ENCODE measurements at places on chromosomes 16 and 17. TPM values are rescaled to one million over a fixed set of nuclear protein-coding genes. Genes with fewer than 3 reads are reported as not detected.

The PRSS22 gene
- not detected for total RNA-seq

DNA sequence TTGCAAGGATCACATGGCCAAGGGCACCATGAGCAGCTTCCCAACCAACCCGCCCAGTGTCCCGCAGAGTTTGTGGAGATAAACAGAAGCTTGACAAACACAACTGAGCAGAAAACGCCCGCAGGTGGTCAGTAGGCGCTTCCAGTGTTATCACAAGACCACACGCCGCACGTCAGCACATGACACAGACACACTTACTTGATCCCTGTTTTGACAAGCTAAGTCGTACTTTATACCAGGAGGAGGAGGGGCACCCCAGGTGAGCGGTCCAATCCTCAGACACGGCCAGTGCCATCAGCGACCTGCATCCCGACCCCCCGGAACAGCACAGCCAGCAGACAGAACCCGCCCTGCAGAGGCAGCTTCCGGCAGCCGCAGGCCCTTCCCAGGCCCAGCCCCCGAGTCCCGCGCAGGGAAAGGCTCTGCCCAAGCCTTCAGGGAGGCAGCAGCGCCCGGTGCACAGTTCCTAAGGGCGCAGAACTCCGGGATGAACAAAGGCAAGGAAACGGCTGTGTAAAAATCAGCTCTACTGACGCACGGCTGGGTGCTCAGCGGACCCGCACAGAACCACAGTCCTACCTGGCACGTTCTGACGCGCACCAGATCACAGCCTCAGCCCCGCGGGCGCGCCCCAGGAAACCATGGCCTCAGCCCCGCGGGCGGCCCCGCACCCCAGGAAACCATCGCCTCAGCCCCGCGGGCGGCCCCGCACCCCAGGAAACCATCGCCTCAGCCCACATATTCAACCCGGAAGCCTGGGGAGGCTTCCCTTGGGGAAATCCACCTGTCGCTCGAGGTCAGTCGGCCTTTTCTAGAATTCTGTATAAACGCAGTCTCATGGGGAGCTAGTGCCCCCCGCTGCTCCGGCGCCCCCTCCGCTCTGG lies 27.8 kb downstream of the AXIN1 start:
- DNase-seq, result no peak
- H3K4me1 ChIP-seq, result no peaks in the 10 kb centered on the region
- H3K4me3 ChIP-seq, result no peak overlapping the region
- no peaks in the 10 kb centered on the region for H3K27me3 ChIP-seq
- H3K36me3 ChIP-seq, result no peaks in the 10 kb centered on the region

DNA sequence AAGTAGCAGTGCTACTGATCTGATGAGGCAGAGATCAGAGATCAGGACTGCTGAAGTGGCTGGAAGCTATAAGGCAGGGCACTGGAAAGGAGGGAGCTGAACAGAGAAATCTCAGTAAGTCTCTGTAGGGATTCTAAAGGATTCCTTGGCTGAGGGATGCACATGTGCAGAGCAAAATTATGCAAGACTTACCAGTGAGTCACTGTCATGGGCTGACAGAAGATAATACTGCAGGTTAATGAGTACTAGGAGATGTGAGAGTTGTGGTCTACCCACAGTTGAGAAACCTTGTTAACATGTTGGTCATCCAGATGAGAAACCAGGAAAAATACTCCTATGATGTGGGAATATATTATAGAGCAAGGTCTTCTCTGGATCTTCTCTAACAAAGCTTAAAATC lies 378.1 kb downstream of the HAPSTR1 start:
- H3K27ac ChIP-seq, result no peak overlapping the region
- H3K36me3 ChIP-seq, result no peaks in the 10 kb centered on the region
- no peaks in the 10 kb centered on the region for H3K4me1 ChIP-seq
- no peak overlapping the region for H3K4me3 ChIP-seq
- H3K27me3 ChIP-seq, result no peaks in the 10 kb centered on the region

- H3K4me3 ChIP-seq, result no peak overlapping the region
- H3K27me3 ChIP-seq, result no peaks in the 10 kb centered on the region
- no peak overlapping the region for H3K27ac ChIP-seq
- H3K4me1 ChIP-seq, result peaks cover 5% of the 10 kb centered on the region
- peak; percentile 97 for DNase-seq
- H3K36me3 ChIP-seq, result no peaks in the 10 kb centered on the region
Observed at GRCh38 chr17:67491009-67491680, 114.1 kb downstream of the PITPNC1 start.

The SLC5A11 gene
- total RNA-seq, result not detected

- H3K4me3 ChIP-seq, result peak overlapping the region; percentile 85
- H3K4me1 ChIP-seq, result no peaks in the 10 kb centered on the region
- H3K36me3 ChIP-seq, result no peaks in the 10 kb centered on the region
- H3K27ac ChIP-seq, result peak overlapping the region; percentile 79
- no peaks in the 10 kb centered on the region for H3K27me3 ChIP-seq
- peak; percentile 45 for DNase-seq
Observed at GRCh38 chr17:4796552-4796920, 572 bp downstream of the PSMB6 start.

The UBN1 gene
- 33.4 TPM for total RNA-seq

GRCh38 chr17:12365805-12366204 lies 299.9 kb upstream of the MYOCD start:
- H3K36me3 ChIP-seq, result no peaks in the 10 kb centered on the region
- no peak overlapping the region for H3K4me3 ChIP-seq
- H3K4me1 ChIP-seq, result peaks cover 18% of the 10 kb centered on the region
- no peaks in the 10 kb centered on the region for H3K27me3 ChIP-seq
- DNase-seq, result peak; percentile 2
- no peak overlapping the region for H3K27ac ChIP-seq

- no peak overlapping the region for H3K4me3 ChIP-seq
- H3K27me3 ChIP-seq, result no peaks in the 10 kb centered on the region
- H3K4me1 ChIP-seq, result no peaks in the 10 kb centered on the region
- DNase-seq, result peak; percentile 5
- H3K27ac ChIP-seq, result no peak overlapping the region
Observed at GRCh38 chr16:89764711-89765201, 43.4 kb downstream of the ZNF276 start.

GRCh38 chr17:41522301-41523224 lies 3.9 kb upstream of the KRT15 start:
- no peaks in the 10 kb centered on the region for H3K27me3 ChIP-seq
- DNase-seq, result no peak
- no peak overlapping the region for H3K4me3 ChIP-seq
- H3K4me1 ChIP-seq, result peaks cover 11% of the 10 kb centered on the region
- H3K27ac ChIP-seq, result no peak overlapping the region

DNA sequence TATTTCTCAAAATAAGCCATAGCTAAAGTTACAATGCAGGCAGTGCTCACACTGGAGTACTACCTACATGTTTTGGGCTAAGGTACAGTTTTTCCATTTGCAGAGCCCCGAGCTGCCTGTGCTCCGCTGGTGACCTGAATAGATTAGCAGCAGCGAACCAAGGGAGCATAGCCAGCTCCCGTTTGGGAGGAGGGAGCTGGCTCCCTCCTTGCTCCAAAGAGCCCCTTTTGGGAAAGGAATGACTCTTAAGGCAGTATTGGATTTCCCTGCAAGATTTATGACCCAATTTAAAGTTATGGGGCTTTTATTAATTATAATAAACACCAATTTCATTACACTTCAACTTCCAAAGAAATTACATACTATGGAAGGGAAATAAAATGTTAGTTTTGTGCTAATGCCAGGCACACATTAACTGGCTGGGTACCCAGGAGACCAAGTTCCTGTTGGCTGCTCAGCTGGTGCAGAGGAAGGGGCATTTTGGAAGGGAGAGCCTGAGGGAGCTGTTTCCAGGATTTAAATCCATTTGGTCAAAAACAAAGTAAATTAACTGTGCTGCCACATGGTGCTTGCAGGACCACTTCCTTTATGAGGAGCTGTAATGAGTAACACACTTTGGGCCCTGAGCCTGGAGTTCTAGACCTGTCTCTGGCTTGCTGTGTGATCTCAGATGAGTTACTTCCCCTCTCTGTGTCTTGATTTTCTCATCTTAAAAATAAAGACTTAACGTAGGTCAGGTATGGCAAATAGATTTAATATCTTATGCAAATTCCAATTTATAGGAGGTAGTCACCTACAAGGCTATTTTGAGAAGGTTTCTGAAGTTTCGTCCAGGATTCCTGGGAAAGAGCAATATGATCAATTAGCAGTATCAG lies 362.1 kb upstream of the CCL2 start:
- H3K36me3 ChIP-seq, result no peaks in the 10 kb centered on the region
- H3K4me1 ChIP-seq, result no peaks in the 10 kb centered on the region

The GINS2 gene
- 8.9 TPM for total RNA-seq

The ODAD4 gene
- total RNA-seq, result 2.6 TPM

- no peak overlapping the region for H3K4me3 ChIP-seq
- H3K27me3 ChIP-seq, result no peaks in the 10 kb centered on the region
- no peaks in the 10 kb centered on the region for H3K4me1 ChIP-seq
- H3K36me3 ChIP-seq, result no peaks in the 10 kb centered on the region
Observed at GRCh38 chr16:13779676-13780075, 140.3 kb upstream of the ERCC4 start.
